Panc1 (cell line): ENCODE measurements at places on chromosomes 4 and X.

DNA sequence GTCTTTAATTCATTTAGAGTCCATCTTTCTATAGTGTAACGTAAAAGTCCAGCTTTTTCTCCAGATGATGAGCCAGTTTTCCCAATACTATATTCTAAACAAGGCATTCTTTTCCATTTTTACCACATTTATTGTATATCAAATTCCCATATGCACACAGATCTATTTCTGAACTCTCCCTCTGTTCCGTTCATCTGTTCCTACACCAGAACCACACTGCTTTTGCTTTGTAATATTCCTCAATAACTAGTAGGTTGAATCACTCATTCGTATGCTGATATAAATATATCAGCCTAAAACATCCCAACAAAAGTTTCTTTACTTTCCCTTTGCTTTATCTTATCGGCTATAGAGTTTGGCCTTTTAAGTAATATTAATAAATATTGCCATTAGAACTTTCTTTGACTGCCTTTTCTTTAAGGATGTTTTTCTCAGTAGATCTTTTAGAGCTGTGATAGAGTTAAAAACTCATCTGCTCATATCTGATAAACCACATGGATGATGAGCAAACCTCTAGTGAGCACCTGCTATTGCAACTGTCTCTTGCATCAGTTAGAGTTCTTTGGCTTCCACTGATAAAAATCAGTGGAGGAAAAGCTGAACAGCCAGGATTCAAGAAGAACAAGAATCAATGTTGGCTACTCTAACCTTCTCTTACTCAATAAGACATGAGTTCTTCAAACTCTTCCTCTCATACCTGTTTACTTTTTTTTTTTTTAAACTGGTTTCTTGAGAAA, 13.1 kb upstream of the RPL34 start:
- DNase-seq: no peak

GRCh38 chr4:6377626-6378492, 94.6 kb downstream of the PPP2R2C start:
- DNase-seq: no peak

DNA sequence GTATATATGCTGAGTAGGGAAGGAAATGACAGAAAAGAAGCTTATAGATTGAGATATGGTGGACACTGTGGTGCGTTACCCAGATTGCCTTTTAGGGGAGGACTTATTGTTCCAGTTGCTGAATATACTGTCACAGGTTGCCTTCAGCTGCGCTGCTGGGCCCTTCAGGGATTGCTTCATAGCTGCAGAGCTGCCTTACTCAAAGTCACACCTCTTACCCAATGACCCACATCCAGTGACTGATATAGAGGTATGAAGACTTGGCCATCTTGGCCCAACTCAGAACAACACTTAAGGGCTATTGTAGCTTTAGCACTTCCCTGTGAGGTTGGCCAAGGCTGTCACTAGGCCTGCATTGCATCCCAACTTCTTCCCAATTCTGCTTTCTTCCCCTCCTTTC, 63.4 kb upstream of the TMEM164 start:
- no peak for DNase-seq

- DNase-seq: no peak
These were observed 8.3 kb upstream of the VEGFC start for GRCh38 chr4:176800891-176801534.

GRCh38 chrX:132505116-132505515, 16.3 kb upstream of the MBNL3 start:
- DNase-seq: no peak

- DNase-seq: no peak
These were observed 105.5 kb upstream of the OTUD4 start for GRCh38 chr4:145285928-145286327.

- no peak for DNase-seq
These were observed 78.7 kb downstream of the SYNPO2 start for GRCh38 chr4:118967393-118967792.

- DNase-seq: no peak
These were observed 155.9 kb upstream of the CENPE start for GRCh38 chr4:103354006-103354405.

DNA sequence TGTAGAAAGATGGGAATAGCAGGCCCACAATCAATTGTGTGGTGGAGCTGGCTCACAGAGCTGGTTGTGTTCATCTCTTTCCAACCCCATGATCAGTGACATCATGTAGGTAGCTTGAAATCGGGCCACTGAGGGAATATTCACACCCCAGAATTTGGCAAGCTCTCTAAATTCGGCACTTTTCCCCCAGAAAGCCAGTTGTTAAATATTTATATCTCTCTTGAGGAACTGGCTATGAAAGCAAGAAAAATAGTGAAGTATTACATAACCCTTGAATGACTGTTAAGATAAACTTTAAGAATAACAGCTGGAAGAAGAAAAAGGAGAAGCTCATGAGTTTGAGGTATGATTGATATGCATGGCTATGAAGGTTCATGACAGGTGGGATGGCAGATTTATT, 38.9 kb downstream of the GPRIN3 start:
- DNase-seq: no peak

DNA sequence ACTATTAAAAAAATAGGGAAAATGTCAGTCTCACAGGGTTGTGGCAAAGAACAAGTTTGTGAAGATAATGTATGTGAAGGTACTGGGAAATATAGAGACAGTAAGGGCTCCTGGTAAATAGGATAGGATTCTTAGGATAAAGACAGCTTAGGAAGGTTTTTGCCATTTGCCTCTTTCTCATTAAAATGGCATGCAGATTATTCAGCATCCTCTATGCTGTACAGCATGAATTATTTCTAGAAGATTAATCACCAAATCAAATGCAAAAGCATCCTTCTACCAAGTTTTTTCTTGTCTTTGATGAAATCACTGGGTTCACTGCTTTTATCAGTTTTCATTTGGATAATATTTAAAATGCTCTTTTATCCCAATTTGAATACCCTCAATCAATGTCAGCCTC, 142.8 kb downstream of the NDST3 start:
- DNase-seq: no peak

- no peak for DNase-seq
These were observed 121.6 kb upstream of the TRIM2 start for GRCh38 chr4:153082322-153083301.

DNA sequence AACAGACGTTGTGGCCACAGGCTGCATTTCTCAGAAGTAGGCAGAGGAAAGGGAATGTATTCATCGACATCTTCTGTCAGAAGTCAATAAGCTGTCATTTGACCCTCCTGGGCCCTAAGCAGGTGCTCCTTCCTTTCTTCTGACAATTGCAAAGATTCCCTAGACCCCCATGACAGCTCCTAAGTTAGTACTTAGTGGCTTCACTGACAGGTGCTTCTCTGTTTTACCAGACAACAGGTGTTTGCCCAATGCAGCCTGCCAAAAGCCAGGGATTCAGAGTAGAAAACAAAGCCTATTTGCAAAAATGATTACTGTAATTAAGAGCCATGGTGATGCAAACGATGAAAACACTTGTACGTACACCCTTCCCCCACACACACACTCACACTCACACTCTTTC, 7.5 kb upstream of the FGF5 start:
- DNase-seq: no peak

DNA sequence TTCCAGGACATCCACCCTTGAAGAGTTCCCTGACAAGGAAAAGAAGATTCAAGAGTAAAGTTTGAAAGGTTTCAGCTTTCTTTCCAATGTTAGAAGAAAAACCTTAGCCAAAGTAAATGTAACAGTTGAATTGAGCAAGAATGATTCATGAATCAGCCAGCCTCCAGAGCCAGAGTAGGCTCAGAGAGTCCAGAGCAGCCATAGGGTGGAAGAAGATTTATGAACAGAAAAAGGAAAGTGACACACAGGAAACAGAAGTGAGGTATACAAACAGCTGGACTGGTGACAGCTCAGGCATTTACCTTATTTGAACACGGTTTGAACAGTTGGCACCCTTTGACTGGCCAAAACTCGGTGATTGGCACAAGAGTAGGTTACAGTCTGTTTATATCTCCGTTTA, 63.2 kb downstream of the QDPR start:
- no peak for DNase-seq

DNA sequence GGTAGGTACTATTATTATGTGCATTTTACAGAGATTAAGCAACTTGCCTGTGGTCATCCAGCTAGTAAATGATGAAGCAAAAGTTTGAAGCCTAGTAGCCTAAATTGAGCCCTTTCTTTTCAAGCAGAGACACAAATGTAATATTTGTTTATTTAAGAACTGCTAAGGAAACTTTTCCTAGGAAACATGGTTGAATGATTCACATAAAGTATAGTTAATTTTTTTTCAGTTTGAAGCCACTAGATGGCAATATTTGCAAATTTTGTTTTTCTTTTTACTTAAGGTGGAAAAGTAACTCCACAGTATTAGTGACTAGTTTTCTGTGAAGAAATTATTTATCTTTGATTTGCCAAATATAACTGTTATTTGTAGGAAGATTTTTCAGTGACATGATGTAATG, 52.8 kb upstream of the ANKRD17 start:
- no peak for DNase-seq
